ENCODE measurements at places on chromosomes 1 and 21.

- no peak overlapping the region for H3K27ac ChIP-seq
- no peaks in the 10 kb centered on the region for H3K36me3 ChIP-seq
- no peak overlapping the region for H3K4me3 ChIP-seq
- peaks cover 14% of the 10 kb centered on the region for H3K4me1 ChIP-seq
Measured at GRCh38 chr1:90176530-90176929, 181.6 kb downstream of the ZNF326 start.

GRCh38 chr21:44419679-44420078, 35.6 kb upstream of the LRRC3 start:
- peaks cover 6% of the 10 kb centered on the region for H3K27me3 ChIP-seq
- peaks cover 8% of the 10 kb centered on the region for H3K36me3 ChIP-seq
- DNase-seq, result no peak

GRCh38 chr1:81126989-81127581, 673.6 kb upstream of the ADGRL2 start:
- H3K27ac ChIP-seq, result no peak overlapping the region
- peaks cover 6% of the 10 kb centered on the region for H3K4me1 ChIP-seq
- no peaks in the 10 kb centered on the region for H3K36me3 ChIP-seq
- no peak overlapping the region for H3K4me3 ChIP-seq
- no peaks in the 10 kb centered on the region for H3K27me3 ChIP-seq

- H3K27me3 ChIP-seq, result peaks cover 4% of the 10 kb centered on the region
- no peaks in the 10 kb centered on the region for H3K4me1 ChIP-seq
- no peak overlapping the region for H3K4me3 ChIP-seq
- no peak for DNase-seq
Measured at GRCh38 chr1:29156543-29157268, 25.0 kb downstream of the SRSF4 start.

All from glutamatergic neuron (in vitro differentiated cells).